ENCODE measurements at places on chromosomes 6 and 20.

GRCh38 chr20:32808438-32808837 lies 11.3 kb upstream of the MAPRE1 start:
- no peak for DNase-seq

DNA sequence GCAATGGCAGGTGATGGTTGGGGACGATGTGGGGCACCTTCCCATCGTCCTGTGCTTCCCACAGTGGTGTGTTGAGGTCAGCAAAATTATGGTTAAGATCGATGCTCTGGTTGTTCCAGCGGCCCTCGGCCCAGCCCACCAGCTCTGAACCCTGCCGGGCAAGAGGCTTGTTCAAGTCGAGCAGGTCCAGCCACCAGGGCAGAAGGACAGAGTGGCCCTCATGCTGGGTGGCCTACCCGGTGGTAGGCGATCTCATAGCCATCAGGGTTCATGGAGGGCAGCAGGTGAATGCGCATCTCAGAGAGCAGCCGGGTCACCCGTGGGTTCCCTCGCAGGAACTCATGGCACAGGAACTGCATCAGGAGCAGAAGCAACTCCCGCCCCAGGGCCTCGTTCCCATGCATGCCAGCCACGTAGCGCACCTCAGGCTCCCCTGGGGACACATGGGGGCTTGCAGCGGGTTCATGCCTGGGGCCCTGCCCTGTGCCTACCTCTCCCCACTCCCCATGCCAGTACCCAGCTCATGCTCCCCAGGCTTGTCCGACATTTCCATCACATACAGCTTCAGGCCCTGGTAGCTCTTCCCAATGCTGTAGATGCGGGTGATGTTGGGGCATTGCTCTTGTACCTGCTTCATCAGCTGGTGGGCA lies 4.3 kb downstream of the CPXM1 start:
- no peak for DNase-seq

GRCh38 chr6:30258204-30258603 lies 45.0 kb upstream of the TRIM26 start:
- no peak for DNase-seq

DNA sequence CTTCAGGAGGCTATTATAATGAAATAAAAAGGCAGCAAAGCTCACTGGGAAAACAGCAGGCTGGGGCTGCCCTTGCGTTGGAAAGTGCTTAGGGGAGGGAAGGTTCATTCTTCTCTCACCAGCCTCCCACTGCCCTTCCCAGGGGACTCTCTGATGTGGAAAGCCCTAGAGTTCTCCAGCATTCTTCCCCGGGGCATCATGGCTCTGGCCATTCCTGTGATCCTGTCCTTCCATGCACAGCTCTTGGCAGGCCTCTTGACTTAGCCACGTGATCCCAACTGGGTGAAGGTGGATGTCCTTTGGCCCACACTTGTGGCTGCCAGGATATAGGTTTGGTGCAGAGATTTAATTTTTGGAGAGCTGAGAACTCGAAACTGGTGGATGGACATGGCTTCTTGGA lies 58.0 kb upstream of the ZNF831 start:
- no peak for DNase-seq

- no peak for DNase-seq
These were observed 8.4 kb downstream of the STXBP5 start for GRCh38 chr6:147212622-147213021.

GRCh38 chr20:23282546-23282945 lies 68.0 kb upstream of the NXT1 start:
- DNase-seq: no peak

DNA sequence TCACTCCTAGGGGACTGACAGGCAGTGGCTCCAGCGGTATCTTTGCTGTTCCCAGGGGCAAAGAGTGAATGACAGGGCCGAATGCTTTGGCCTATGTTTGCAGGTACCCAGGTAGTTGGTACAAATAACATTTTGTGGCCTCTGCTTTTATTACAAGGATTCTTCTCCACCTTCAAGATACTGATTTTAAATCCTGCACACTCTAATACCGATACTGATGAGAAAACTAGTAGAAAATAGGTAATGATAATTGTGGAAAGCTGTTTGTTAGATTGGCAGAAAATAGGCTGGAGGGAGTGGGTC lies 772 bp downstream of the HINT3 start:
- DNase-seq: no peak

- peak; percentile 81 for DNase-seq
These were observed 51.3 kb downstream of the PTPN1 start for GRCh38 chr20:50561379-50562078.

DNA sequence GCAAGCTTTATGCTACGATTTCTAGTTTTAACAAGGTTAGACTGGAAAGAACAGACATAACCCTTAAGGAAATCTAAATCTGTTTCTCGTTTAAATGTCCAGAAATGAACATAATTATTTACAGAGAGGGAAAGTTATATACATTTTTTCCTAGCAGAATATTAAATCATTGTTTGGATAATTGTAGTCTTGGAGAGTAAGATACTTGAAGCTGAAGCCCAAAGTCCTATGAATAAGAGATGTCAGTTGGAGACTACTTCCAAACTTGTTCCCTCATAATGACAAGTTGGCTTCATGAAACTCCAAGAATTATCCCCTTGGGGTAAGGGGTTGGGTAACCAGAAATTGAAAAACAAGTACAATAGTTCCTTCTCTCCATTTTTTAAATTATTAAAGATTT lies 911.1 kb upstream of the MAN1A1 start:
- DNase-seq: no peak

DNA sequence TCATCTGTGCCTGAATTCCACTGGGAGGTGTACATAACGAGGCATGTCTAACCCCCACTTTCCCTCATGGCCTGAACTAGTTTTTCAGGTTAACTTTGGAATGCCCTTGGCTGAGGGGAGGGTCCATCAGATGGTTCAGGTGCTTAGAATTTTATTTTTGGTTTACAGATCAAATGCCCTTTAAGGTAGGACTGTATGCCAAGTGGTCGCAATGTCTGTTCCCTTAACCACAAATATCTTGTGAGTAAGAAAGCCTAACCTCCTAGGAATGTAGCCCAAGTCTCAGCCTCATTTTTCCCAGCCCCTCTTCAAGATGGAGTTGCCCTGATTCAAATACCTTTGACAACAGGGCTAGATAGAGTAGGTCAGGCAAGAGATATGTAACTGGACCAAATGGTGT lies 78.4 kb downstream of the RNASET2 start:
- DNase-seq: no peak

- DNase-seq: no peak
These were observed 167.4 kb downstream of the QRSL1 start for GRCh38 chr6:106796781-106797180.

GRCh38 chr6:124008000-124008987 lies 204.6 kb downstream of the NKAIN2 start:
- peak; percentile 5 for DNase-seq

GRCh38 chr6:110944681-110945151 lies 13.8 kb upstream of the GTF3C6 start:
- no peak for DNase-seq

- DNase-seq: no peak
These were observed 10.2 kb downstream of the SENP6 start for GRCh38 chr6:75611702-75612375.

DNA sequence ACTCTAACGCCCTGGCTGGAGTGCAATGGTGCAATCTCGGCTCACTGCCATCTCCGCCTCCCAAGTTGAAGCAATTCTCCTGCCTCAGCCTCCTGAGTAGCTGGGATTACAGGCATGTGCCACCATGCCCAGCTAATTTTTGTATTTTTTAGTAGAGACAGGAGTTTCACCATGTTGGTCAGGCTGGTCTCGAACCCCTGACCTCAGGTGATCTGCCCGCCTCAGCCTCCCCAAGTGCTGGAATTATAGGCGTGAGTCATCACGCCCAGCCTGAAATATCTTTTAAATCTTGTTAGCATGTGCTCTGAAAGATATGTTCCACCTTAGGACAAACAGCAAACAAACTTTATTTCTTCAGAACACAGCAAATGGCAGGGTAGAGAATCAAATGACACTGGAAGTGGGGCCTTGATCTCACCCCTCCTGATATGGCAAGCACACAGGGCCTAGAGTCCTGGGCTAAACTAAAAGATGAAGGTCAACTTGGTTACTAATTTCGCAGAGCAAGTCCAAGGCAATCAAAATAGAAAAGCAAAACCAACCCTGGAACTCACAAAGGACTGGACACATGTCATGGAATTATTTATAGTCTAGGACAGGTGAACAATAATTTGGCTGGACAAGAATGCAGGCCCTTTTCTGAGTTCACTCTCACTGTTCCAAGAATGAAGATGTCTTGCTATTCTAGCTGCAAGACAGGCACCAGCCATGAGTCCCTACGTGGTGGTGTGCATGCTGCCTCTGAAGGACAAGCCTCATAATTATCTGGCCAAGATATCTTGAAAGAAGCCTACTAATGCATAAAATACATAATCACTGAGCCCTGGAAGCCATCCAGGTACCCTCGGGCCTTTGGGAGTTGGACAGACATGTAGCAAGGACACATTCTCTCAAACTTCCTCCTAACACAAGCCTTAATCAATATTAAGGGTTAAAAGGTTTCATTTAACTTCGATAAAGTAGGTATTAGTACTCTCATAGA lies 35.6 kb downstream of the B4GALT5 start:
- DNase-seq: no peak

Data from foreskin melanocyte (primary cell).